ENCODE measurements at places on chromosomes 3 and 15. TPM values are rescaled to one million over a fixed set of nuclear protein-coding genes. Genes with fewer than 3 reads are reported as not detected.

DNA sequence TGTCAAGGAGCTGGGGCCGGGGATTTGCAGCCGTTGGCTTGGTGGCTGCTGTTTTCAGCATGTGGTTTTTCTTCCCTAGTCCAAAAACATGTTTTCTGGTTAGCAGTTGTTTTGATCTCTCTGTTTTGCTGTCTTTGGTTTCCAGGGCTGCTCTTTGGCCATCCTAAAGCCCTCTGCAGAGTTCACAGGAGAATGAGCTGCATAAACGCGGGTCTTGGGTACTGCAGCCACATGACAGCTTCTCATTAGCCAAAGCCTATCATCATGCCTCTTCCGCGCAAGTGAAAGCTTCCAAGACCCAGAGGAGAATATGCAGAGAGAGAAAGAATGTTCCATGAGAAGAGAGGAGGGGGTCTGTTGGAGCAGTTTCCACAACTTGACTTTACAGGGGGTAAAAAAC lies 138.5 kb downstream of the NTRK3 start:
- no peak for DNase-seq
- no peaks in the 10 kb centered on the region for H3K4me1 ChIP-seq
- no peaks in the 10 kb centered on the region for H3K27me3 ChIP-seq
- H3K27ac ChIP-seq = no peak overlapping the region

DNA sequence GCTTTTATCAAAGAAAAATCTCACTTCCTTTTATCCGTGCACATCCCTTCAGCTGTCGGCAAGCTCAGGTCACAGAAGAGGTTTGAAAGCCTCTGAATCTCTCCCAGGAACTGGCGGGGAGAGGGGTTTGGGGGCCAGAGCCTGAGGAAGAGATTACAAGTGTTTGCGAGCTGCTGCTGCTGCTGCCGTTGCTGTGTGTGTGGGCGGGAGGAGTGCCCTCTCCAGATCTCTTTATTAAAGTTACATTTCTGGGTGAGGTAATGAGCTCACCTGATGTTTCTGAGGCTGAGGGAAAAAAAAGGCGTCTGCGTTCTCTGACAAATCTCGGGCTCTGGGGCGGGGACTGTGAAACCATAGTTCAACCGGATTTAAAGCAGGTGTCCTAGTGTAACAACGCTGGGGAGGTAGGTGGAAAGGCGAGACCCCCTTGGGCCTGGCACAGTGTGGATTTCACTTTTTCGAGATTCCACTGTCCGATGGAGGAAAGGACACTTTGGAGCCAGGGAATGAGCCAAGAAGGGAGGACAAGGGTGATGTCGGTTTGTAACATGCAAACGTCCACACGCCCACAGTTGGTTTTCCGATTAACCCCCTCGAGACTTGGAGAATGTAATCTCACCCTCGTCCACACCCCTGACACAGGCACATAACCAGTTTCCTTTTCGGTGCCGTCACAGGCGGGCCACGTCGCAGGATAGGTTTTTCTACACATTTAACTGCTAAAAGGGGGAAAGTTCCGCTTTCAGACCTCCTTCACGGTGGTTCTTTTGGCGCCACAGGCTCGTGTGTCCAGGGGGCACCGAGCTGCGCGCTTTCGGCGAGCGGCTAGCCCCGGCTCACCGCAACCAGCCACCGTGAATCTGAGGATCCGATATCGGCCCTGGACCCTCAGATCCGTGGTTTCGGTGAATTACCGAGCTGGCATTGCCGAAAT lies 2.1 kb downstream of the ALCAM start:
- DNase-seq = peak; percentile 76
- H3K27me3 ChIP-seq = no peaks in the 10 kb centered on the region
- H3K4me3 ChIP-seq = peak overlapping the region; percentile 78
- H3K36me3 ChIP-seq = no peaks in the 10 kb centered on the region
- no peaks in the 10 kb centered on the region for H3K4me1 ChIP-seq
- H3K27ac ChIP-seq = peak overlapping the region; percentile 91

GRCh38 chr3:149448331-149448831 lies 26.1 kb upstream of the TM4SF4 start:
- H3K27ac ChIP-seq = no peak overlapping the region
- H3K27me3 ChIP-seq = no peaks in the 10 kb centered on the region
- H3K4me3 ChIP-seq = no peak overlapping the region
- H3K4me1 ChIP-seq = no peaks in the 10 kb centered on the region

Gene GOLGA8O
- total RNA-seq = not detected

All from right lobe of liver (tissue), 6 donors.